Activated CD4-positive, alpha-beta T cell treated with anti-CD3 and anti-CD28 coated beads for 36 hours (primary cell): ENCODE measurements at places on chromosomes 5 and 9.

DNA sequence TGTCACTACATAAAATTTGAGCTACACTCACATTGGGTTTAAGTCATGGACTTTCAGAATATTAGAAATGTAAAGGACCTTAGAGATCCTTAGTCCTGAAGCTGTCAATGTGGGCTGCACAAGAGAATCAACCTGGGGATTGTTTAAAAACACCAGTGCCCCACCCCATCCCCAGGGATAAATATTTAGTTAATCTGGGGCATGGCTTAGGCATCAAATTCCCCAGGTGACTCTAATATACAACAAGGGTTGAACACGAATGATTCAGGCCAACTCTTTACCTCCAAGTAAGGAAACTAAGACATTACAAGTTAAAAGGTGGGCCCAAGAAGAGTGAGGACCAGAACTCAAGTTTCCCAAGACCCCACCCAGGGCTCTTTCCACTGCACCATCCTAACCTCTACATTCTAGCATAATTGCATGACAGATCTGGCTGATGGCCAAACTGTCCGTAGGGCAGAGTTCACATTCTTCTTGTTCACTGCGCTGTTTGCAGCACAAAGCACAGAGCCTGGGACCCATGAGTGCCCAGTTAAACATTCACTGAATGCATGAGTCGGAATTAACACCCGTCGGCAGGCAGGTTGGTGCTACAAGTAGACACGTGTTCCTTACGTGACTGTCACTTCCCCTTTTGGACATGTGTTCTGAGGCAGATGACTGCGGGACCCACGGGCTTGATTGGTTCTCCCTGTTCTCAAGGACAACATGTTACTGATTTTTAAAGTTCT is 25.2 kb downstream of the CYFIP2 start:
- DNase-seq, result peak; percentile 74

DNA sequence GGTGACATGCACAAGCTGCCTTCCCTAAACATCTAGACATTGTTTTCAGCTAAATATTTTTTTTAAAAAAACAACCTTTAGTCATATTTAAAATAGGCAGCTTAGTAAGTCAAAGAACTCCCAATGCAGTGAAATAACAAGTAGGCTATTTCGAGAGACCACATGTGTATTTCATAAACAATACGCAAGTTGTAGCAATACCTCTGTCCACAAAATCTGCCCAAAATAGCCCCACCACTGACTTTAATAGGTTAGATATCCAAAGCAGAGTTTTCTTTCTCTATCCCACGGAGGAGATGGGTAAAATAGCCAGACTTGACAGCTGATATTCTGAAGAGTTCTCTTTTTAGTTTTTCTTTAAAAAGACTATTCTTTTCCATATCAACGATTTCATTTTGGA is 1.2 kb downstream of the SLC24A2 start:
- DNase-seq, result no peak

DNA sequence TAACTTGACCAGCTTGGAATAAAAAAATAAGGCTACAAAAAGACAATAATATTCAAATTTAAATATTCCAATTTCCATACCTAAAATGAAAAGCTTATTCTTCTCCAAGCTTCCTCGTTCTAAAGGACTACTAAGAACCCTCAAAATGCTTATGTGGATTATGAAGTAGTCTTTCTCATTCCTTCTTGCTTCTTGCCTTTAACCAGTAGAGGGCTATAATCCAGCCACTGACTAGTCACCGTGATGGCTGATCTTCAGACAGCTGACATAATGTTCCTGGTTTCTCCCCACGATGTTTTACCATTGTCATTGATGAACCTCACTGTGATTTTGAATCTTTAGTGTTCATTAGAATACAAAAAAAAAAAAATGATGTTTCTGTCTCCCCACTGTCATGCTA is 515.3 kb downstream of the TLE1 start:
- DNase-seq, result no peak

DNA sequence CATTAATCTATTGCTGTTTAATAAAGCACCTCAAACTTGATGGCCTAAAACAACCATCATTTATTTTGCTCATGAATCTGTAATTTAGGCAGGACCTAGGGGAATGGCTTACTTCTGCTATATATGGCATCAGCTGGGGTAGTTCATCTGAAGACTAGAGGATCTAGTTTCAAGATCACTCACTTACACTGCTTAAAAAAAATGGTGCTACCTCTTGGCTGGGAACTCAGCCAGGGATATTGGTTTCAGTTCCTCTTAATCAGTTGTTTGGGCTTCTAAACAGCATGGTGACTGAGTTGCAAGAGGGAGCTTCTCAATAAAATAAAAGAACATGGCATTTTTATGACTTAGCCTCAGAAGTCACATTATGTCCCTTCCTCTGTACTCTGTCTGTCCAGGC is 142.0 kb downstream of the FAM114A2 start:
- no peak for DNase-seq

DNA sequence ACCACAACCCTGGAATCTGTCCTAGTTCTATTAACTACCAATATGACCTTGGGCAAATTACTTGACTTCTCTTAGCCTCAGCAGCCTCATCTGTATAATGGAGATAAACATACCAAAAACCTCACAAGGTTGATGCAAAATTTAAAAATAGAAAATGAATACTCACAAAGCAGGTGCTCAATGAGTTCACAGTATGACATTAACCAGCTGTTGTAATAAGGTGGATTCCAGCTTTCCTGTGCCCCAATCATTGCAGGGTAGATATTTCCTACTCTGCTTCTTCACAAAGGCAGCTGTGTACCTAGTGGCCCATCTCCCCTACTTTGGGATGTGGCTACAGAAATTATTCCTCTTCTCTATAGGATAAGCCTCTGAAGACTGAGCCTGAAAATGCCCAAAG is 8.8 kb downstream of the HTR4 start:
- DNase-seq, result no peak
